ENCODE measurements at places on chromosomes 13 and 19. TPM values are rescaled to one million over a fixed set of nuclear protein-coding genes. Genes with fewer than 3 reads are reported as not detected.
A peak's percentile ranks its signal among the peaks of the same experiment; 100 is the strongest.

- peak; percentile 26 for DNase-seq
Observed at GRCh38 chr19:33391631-33392249, 18.2 kb downstream of the CEBPG start.

- no peak for DNase-seq
Observed at GRCh38 chr13:51999510-51999911, 11.7 kb downstream of the ATP7B start.

DNA sequence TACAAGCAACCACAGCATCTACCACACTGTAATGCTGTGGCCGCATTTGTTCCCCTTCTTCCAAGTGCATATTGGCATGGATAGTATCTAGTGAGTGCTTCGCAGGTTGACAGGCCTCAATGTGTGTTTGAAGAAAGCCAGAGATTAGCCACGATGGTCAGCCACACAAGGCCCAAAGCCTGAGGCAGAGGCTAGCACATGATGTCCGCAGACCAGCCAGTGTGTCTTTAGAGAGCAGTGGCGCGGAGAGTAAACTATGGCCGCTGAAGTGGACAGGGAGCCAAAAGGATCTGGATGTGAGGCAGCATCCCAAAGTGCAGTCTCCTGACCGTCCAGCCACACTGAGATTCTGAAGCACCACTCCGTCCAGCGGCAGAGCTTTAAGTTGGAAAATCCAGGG lies 36.0 kb downstream of the BRD4 start:
- peak; percentile 52 for DNase-seq

DNA sequence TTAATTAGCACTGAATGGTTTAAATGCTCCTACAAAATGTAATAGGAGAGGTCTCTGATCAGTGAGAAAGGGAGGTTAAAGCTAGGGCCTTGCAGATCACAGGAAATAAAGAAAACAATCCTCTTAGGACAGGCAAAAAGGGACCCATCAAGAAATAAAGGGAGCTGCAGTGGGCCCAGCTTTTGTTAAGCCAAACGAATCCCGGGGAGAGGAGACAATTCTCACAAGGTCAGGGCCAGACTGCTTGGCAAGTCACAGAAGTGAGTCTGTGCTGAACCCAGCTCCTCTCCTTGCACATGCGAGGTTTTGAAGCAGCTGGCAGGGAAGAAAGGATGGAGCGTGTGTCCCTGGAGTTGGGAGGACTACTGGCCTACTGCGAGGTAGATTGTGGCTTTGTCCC lies 285.8 kb downstream of the COG6 start:
- no peak for DNase-seq

GRCh38 chr19:11457115-11457514 lies 21.7 kb downstream of the PRKCSH start:
- peak; percentile 45 for DNase-seq

The BST2 gene
- polyA plus RNA-seq = 5.7 TPM
